T-helper 17 cell (primary cell): ENCODE measurements at places on chromosomes 1 and 21. TPM values are rescaled to one million over a fixed set of nuclear protein-coding genes. Genes with fewer than 3 reads are reported as not detected.

Gene KRTAP19-1
- not detected for total RNA-seq

Gene FLG
- total RNA-seq, result not detected

Gene CBR3
- 3.1 TPM for total RNA-seq

Gene TSPAN1
- total RNA-seq, result not detected

Gene WDR4
- total RNA-seq, result 23.5 TPM

Gene ZNF593OS
- total RNA-seq, result not detected

Gene DIO1
- not detected for total RNA-seq

Gene HCRTR1
- total RNA-seq, result not detected

Gene FGR
- total RNA-seq, result 12.6 TPM

Gene ARHGEF16
- total RNA-seq, result not detected

Gene GPR3
- not detected for total RNA-seq

Gene SLC2A5
- not detected for total RNA-seq

Gene ZNF670
- 0.40 TPM for total RNA-seq

Gene CD52
- 1,411 TPM for total RNA-seq

Gene SPRR5
- not detected for total RNA-seq

Gene DNMT3L
- not detected for total RNA-seq

Gene WNT4
- not detected for total RNA-seq

Gene KCND3
- total RNA-seq, result 0.12 TPM

Gene KCNK2
- not detected for total RNA-seq

Gene METTL25B
- 13.1 TPM for total RNA-seq

Gene SNX7
- total RNA-seq, result 2.1 TPM

Gene OR2G6
- not detected for total RNA-seq

Gene MUTYH
- 60.4 TPM for total RNA-seq

Gene FOXE3
- total RNA-seq, result not detected

Gene KRTAP7-1
- total RNA-seq, result not detected

Gene AIM2
- total RNA-seq, result 3.4 TPM
